ENCODE measurements at places on chromosomes 12 and 14.

GRCh38 chr12:21502164-21502496 lies 541 bp downstream of the GOLT1B start:
- DNase-seq, result peak; percentile 25

DNA sequence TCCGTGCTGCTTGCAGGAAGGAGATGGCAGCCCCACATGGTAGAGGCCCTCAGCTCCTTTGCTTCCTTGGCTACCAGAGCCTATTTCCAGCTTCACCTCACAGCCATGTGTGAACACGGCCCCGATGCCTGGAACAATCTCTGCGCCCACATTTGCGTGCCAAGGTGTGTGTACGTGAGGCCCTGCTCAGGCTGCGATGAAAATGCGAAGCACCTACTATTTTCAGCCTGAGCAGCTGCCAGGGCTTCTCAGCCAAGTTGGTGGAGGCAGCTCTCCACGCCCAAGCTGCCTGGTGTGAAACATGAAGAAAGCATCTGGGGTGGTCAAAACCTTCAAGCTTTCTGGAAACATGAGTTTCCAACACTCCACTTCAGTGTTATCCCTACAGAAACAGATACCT lies 177.8 kb upstream of the EGLN3 start:
- no peak for DNase-seq

DNA sequence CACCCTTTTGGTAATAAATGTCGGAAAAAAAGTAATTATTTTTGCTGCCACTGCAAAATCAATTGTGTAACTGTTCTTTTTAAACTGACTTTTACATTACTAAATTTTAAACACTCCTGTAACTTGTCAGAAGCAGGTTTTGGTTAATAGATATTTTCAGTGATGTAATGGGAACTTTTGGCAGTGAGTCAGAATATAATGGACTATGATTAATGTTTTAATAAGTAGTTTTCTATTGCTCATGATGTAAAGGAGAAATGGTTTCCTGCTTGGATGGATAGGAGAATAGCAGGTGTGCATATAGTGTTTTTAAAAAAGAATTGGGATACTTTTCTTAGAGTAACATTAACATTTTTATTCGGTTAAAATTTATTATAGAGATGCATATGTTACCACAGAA lies 58.8 kb downstream of the TRMT5 start:
- no peak for DNase-seq

DNA sequence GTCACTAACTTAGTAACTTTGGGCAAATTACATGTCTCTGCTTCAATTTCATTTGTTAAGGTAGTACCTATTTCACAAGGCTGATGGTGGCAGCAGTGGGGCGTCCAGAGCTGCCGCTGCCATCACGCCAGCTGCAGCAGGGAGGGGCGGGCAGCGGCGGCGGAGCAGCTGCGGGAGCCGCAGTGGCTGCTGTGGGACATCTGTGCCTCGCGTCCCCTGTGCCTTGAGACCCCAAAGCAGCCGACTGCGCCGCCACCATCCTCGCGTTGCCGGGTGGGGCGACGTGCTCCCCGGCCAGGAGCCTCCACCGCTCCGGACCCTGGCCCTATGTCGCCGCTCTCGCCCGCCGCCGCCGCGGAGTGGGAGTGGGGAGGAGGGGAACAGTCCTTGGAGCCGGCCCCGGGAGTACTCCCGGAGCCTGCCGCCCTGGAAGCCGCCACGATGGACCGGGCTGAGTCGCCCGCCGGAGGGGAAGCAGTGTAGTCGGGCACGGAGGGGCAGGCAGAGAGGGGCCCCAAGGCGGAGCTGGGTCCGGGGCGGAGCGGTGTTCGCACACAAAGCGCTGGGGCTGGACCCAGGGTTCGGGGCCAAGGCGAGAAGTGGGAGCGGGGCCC lies 51.4 kb downstream of the A2M start:
- DNase-seq, result peak; percentile 45

DNA sequence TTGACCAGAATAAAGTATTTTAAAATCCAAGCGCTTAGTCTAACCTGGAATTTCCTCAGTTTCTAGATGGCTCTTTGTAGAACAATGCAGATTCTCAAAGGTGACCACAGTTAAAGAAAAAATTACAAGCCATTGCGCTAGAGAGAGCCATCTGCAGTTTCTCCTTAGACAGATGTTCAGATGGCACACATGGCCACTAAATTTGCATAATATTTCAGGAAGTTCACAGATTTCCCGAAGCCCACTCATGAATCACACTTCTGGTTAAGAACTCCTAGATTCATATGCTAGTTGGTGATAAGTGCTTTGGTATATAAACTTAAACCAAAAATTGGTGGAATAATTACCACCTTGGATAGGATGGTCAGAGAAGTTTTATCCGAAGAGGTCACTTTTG lies 749 bp downstream of the AKAP3 start:
- peak; percentile 2 for DNase-seq

- no peak for DNase-seq
Observed at GRCh38 chr12:79563021-79563740, 127.6 kb downstream of the PAWR start.

DNA sequence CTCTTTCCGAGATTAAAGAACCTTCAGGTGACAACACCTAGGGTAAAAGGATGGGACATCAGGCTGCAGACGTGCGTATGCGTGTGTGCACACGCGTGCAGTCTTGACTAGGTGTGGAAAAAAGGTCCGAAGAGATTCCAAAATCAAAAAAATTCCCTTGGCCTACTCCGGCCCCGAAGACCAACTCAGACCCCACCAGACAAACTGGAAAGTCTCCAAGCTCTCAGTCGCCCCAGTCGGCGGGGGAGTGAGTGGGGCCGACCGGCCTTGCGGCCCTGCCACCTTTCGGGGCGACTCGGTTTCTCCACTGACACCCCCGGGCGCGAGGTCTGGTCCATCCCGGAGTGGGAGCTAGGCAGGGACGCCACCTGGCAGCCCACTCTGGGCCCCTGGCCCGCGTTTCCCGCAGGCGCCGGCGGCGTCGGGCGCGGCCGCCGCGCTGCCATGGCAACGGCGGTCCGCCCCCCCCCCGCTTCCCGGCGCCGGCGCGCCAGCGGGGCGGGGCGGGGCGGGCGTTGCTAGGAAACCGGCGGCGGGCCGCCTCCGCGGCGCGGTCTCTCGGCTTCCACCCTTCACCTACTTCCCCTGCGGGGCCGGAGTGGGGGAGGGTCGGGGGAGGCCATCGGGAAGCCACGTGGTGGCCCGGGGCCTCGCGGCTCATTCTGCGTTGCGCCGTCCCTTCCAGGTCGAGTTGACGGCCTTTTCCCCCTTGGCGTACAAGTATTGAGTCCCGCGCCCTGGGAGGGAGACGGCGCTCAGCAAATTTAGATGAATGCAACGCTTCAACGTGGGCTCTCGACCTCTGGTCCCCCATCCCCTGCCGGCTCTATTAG lies 253.1 kb downstream of the EFCAB11 start:
- DNase-seq, result peak; percentile 84

- no peak for DNase-seq
Observed at GRCh38 chr14:95891742-95892141, 15.1 kb downstream of the TUNAR start.

- no peak for DNase-seq
Observed at GRCh38 chr12:16573398-16574077, 32.4 kb downstream of the LMO3 start.

- DNase-seq, result no peak
Observed at GRCh38 chr12:44117337-44117736, 281.5 kb downstream of the TMEM117 start.

GRCh38 chr12:113818833-113819232 lies 147.3 kb downstream of the RBM19 start:
- no peak for DNase-seq

Measured in CD4-positive, alpha-beta T cell treated with Interleukin-15 for 4 hours (primary cell).